ENCODE measurements at places on chromosomes 11 and 22.

DNA sequence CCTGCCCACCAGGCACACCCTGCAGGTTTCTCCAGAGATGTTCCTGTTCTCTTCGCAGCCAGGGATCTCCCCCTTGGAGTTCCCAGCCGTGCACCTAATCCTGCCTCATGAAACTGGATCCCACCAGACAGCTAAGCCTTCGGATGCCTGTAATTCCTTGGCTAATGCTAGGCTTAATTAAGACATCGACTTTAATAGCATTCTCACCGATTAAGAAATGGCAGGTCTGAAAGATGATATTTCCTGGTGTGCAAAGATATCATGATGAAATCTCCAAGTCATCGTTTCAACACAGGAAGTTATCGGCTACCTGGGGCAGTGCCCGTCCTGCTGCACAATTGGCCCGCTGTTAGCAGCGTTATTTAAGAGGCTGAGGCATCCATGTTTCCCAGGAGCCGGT, 41.5 kb upstream of the CCND1 start:
- no peak for DNase-seq

DNA sequence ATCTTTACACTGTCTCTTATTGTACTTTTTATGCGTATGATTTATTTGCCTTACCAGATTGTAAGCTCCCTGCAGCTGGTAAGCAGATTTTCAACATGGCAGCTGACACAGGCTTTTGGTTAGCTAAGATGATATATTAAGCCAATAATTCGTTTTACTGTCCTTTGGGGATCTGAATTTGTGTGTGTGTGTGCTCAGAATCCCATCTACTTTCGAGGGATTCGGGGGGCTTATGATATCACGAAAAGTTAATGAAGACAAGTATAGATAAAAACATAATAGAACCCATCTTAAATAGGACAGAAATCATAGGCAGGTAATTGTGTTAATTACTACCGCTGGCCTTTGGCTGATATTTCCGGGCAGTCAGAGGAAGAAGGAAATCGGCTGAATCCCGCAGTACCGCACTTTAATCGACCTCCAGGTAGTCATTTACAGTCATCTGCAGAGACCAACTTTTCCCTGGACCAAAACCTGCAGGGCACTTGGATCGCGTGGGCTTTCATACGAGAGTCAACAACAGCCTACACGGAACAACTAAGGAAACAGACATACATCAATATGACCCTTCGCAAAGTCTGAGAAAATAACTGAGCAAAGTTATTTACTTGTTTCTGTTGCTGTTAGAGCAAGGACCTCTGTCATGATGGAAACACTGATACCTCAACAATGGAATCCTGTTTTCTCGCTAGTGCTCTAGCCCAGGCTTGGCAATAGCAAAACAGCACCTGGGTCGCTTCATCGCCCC, 802 bp downstream of the KBTBD3 start:
- no peak for DNase-seq

DNA sequence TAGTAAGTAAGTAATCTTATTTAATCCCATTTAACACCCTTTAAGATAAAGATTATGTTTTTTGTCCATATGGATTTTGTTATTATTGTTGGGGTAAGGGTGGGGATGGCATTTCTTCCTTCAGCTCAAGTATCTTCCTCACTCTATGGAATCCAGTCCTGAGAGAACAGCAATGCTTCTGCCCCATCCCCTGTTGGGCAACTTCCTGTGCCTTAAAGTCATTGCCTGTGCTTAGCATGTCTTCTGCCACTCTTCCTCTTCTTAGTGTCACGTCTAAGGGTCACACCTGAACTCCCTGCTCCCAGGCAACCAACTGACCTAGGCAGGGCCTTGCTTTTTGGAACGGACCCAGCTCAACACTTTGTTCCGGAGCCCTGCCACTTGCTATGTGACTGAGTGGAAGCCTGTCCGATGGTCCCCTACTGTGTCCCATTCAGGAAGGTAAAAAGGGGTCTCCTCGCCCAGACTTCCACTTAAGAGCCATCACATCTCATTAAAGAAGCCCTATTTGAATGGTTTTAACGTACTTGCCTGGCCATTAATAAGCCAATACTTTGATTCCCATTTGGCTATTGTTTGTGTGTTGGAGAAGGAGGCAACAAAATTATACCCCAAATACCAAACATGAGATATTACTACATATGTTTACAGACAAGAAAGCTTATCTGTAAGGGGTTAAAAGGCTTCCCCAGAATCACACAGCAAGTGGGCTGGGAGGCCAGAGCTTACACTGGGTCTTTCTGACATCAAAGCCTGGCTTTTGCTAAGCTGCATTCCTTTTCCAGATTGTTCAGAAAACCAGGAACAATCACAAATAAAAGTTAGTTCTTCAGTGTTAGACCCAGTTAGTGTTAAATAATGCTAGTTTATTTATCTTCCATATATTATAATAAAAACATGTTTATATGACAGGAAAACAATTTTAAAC, 59.2 kb downstream of the RAB38 start:
- DNase-seq, result no peak

- no peak for DNase-seq
These were observed 15.6 kb upstream of the C11orf24 start for GRCh38 chr11:68287419-68287818.

- no peak for DNase-seq
These were observed 7.9 kb downstream of the HYOU1 start for GRCh38 chr11:119049081-119049480.

DNA sequence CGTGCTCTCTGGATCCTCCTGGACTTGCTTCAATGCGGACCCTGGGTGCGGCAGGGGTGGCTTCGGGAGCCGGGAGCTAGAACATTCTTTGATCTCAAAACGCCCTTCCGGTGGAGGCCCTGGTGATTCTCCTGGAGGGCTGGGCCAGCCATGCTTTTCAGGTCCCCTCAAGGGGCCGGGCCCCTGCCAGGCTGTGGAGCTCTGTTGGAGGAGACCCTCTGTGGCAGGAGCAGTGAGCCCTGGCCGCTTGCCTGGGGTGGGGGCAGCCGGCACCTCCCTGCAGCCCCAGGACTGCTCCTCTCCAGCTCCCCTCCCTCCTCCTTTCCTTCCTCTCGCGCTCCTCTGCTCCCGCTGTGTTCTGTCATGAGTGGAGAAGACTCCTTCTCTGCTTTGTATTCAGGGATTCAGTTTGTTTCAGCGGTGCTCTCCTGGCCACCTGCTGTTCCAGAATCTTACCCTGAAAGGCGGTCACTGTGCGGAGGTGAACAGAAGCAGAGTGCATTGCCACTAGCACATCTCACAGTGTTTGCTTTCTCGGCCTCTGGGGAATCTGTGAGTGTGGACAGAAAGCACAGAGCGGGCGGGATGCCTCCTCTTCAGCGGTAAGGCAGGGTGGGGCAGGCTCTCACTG, 289.1 kb downstream of the TBC1D22A start:
- DNase-seq, result no peak

DNA sequence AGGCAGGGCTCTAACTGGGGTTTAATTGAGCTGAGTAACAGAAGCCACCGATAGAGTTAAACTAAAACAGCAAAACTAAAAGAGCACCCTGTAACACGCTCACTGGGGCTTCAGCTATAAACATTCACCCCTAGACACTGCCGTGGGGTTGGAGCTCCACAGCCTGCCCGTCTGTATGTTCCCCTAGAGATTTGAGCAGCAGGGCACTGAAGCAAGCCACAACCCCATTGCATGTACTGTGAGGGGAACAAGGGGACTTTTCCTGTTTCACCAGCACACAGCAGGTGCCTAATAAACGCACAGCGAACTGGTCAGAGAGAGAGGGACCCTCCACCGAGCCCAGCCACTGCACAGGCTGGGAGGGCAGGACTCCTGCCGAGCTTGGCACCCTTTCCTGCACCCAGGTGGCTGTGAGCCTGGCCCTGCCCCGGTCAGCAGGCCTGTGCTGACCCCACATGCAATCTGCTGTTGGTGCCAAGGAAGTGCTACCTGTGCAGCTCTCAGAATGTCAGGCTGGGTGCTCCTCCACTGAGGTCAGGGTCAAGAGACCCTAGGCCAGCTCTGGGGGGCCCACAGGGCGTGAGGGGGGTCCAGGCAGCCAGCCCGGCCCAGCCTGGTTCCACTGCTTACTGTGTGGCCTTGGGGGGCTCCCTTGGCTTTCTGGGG, 31.9 kb downstream of the RTN4R start:
- DNase-seq, result no peak

GRCh38 chr22:43726322-43726721, 85.8 kb downstream of the EFCAB6 start:
- DNase-seq, result no peak

- DNase-seq, result no peak
These were observed 30.4 kb downstream of the LDHAL6A start for GRCh38 chr11:18485913-18486528.

GRCh38 chr11:429391-429790, 12.4 kb downstream of the ANO9 start:
- no peak for DNase-seq

- DNase-seq, result no peak
These were observed 4.3 kb downstream of the SLC43A3 start for GRCh38 chr11:57422669-57423068.

GRCh38 chr11:76234021-76234415, 27.7 kb upstream of the WNT11 start:
- no peak for DNase-seq

GRCh38 chr22:42754658-42755057, 34.0 kb upstream of the A4GALT start:
- DNase-seq, result no peak
